NCI-H345 (cell line): ENCODE measurements at places on chromosomes 5 and 9.

- DNase-seq = no peak
Observed at GRCh38 chr9:71620746-71621145, 147.6 kb downstream of the CEMIP2 start.

- no peak for DNase-seq
Observed at GRCh38 chr5:37552770-37553719, 173.9 kb downstream of the WDR70 start.

DNA sequence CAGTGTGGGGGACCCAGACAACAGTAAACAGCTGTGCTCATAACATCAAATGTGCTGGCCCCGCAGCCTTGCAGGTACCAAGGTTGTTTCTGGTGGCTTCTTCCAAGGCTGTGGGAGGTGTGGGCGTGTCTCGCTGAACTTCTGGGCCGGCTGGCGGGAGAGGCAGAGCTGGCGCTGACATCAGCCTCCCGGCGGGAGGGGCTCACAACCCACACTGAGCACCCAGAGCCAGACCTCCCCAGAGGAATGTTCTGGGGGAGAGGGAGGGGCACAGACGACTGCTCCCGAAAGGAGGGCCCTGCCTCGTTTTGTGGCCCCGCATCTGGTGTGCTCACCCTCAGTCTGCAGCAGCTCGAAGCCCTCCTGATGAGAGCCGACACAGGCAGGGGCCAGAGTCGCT is 6.9 kb upstream of the SLC12A7 start:
- peak; percentile 54 for DNase-seq

- no peak for DNase-seq
Observed at GRCh38 chr5:140502834-140503233, 44.6 kb upstream of the EIF4EBP3 start.

GRCh38 chr9:130531670-130532069 is 47.7 kb upstream of the FUBP3 start:
- no peak for DNase-seq

- DNase-seq = no peak
Observed at GRCh38 chr5:178902849-178903248, 7.1 kb downstream of the ZFP2 start.

DNA sequence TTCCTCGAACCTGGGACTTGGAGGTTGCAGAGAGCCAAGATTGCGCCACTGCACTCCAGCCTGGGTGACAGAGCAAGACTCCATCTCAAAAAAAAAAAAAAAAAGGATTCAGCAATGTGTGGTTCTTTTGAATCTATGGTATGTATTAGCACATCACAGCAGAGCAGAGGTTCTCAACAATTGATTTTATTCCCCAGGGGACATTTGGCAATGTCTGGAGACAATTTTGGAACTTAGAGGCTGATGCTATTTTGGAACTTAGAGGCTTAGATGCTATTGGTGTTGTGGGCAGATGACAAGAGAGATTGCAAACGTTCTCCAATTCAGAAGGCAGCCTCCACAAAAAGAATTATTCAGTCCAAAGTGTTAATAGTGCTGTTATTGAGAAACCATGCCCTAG is 115.2 kb downstream of the TMC1 start:
- no peak for DNase-seq

GRCh38 chr5:52356311-52356918 is 431.3 kb upstream of the ITGA1 start:
- DNase-seq = peak; percentile 67

- no peak for DNase-seq
Observed at GRCh38 chr9:8637626-8638025, 838.0 kb upstream of the DMAC1 start.

- no peak for DNase-seq
Observed at GRCh38 chr5:151868451-151868850, 56.2 kb downstream of the GLRA1 start.

GRCh38 chr5:147234825-147235635 is at the start of gene STK32A:
TSS of gene STK32A (plus strand) at chr5:147235026. CDS start at chr5:147239635, 4,609 bp downstream.
- peak; percentile 87 for DNase-seq

DNA sequence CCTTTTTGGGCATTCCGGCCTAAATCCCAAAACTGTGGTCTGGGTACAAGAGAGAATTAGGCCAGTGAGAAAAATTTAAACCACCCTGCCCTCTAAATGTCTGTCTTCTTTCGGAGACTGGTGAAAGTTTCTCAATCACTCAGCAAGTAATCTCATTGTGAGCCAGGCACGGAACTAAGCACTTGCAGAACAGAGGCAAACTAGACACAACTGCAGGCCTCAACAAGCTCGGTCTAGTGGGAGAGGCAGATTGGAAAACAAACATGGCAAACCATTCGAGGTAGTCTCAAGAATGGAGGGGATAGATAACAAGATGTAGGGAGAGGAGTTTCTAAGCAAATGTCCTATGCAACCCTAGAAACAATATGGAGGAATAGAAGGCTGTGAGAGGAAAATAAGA is 8.9 kb upstream of the C5orf58 start:
- DNase-seq = no peak

- no peak for DNase-seq
Observed at GRCh38 chr5:39164529-39165402, 54.6 kb downstream of the FYB1 start.

DNA sequence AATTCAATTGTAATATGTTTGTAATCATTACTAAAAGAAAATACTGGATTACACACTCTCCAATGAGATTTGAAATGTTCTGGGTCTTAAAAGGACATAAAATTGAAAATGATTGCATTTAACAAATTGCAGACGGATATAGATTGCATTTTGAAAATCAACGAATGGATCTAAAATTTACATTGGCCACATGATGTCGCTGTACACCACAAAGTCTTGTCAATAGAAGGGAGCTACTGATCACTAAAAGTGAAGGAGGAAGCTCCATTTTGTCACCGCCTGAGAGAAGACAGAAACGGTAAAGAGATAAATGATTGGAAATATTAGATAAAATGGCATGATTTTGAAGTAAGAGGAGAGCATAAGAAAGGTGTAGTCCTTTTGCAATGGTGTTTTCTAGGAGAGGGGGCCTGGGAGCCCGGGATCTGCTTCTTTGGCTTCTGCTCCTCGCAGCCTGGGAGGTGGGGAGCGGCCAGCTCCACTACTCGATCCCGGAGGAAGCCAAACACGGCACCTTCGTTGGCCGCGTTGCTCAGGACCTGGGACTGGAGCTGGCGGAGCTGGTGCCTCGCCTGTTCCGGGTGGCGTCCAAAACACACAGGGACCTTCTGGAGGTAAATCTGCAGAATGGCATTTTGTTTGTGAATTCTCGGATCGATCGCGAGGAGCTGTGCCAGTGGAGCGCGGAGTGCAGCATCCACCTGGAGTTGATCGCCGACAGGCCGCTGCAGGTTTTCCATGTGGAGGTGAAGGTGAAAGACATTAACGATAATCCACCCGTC is at the start of gene PCDHA1:
Gene PCDHA1 (plus strand): TSS at position 236 of the 782 bp plus-strand sequence.
- DNase-seq = no peak
